ENCODE measurements at places on chromosomes 11 and 22.

- no peak for DNase-seq
Measured at GRCh38 chr11:131471976-131472375, 101.6 kb downstream of the NTM start.

GRCh38 chr11:93715797-93716396 lies 25.4 kb downstream of the TAF1D start:
- no peak for DNase-seq

DNA sequence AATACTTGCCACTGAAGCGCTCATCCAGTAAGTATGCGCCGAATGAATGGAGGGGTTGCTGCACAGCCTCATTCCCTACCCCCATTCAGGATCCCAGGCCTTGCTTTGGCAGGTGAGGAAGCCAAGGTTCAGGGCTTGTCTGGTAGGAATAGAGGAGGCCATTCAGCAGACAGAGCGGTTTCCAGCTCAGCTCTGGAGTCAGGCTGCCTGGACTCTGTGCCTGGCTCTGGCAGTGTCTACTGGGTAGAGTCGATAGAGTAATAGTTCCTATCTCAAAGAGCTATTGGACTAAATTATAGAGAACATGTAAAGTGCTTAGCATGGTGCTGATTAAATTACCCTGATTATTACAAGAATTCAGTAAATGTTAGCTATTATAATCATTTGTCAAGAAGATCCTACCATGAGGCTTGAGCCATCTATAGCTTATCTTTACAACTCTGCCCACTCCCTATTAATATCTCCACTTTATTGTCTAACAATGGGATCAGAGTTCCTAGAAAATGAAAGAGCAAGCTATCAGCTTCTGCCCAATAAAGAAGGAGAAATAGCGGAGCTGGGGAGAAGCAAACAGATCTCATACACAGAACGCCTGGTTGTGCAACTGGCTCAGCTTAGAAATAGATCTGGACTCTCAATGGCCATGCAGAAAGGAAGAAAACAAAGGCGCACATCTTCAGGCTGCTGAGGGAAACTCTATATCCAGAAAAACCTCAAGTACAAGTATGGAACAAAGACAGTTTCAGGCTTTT lies 6.6 kb upstream of the SNX32 start:
- no peak for DNase-seq

GRCh38 chr22:43449831-43450225 lies 38.0 kb downstream of the MPPED1 start:
- DNase-seq, result no peak

- no peak for DNase-seq
Measured at GRCh38 chr11:94557421-94557820, 9.7 kb upstream of the PIWIL4 start.

GRCh38 chr11:69178819-69179482 lies 23.2 kb downstream of the SMIM38 start:
- DNase-seq, result no peak

DNA sequence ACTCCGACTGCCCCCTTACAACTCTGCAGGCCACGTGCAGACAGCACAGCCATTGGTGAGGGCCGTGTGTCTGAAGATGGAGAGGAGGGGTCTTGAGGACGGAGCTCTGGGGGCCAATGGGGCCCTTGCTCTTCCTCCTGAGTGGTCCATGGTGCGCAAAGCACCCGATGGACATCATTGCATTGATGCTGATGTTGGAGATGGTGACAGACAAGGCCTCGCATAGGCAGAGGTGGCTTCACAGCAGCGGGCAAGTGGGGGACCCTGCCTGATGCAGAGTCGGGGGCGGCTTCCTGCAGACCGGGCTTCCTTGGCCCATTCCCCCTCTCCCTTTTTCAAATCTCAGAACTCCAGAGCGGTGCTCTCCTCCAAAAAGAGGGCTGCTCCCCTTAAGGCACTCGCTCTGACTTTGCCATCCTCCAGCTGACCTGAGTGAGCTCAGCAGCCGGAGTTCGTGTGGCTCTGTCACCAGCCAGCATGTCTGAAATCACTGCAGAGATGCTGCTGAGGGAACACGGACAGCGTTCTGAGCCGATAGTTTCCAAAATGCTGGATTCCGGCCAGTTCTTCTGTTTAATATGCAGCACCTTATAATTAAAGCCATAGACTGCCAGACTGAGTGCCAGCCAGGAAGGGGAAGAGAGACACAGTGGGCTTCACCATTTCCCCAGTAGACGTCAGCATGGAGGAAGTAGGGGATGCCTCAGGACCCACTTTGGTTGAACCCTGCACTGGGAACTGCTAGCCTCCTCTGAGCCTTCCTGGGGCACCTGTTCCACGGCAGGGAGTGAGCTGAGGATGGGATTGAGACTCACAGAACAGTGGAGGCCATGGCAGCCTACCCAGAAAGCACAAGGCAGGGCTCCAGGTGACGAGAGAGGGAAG lies 278.2 kb downstream of the BRD1 start:
- no peak for DNase-seq
